Activated T-helper 1 cell treated with anti-CD3 and anti-CD28 coated beads, Interleukin-12 subunit alpha, Interleukin-12 subunit beta, Interleukin-2, Interleukin-4 antibody, amounts not matched to agents 30 ng/mL and 10 ng/mL and 1 ng/mL, durations not matched to agents 14 hours and 24 hours and 36 hours (primary cell): ENCODE measurements at places on chromosomes 12 and 14. TPM values are rescaled to one million over a fixed set of nuclear protein-coding genes. Genes with fewer than 3 reads are reported as not detected.

- DNase-seq, result no peak
Observed at GRCh38 chr14:29740491-29740890, 187.2 kb downstream of the PRKD1 start.

DNA sequence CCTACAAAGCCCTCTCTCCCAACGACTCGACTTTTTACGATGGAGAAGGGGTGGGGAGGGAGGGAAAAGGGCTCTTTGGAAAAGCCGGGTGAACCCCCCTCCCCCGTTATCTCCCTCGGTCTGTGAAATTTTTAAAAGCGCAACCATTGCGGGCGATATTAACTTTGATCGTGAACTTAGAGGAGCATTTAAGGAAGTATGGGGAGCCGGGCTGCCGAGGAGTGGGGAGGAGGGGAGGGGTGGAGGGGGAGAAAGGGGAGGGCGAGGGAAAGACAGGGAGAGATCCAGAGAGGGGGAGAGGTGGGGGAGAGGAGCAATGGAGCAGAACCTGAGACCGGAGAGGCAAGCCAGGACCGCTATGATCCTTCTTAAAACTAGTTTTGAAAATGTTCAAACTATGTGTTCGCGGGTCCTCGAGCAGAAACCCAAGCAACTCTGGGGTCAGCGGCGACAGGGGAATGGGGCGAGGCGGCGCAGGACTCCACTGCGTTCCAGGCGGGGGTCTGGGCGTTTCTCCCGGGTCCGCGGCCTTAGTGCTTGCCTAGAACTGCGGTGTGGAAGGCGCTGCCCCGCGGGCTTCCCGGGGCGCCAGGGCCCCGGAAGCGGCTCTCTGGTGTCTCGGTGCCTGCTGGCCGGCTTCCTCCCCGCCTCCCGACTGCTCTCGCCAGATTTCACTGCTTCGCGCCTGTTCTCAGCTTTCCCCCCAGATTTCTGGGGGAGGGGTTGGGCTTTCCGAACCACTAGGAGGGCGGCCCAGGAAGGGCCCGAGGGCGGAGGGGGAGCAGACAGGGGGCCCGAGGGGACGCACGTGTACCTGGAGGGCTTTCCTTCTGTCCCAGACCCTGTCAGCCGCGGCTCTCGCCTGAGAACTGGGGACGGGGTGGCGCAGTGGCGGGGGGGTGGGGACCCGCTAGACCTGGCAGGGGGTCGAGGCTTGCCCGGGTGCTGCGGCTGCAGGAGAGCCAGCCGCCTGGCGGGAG is at the start of gene HOTAIR:
Gene HOTAIR (minus strand): TSS at position 871 of the 980 bp plus-strand sequence.
- DNase-seq, result no peak

GRCh38 chr12:63917477-63917862 is 73.0 kb downstream of the SRGAP1 start:
- no peak for DNase-seq

DNA sequence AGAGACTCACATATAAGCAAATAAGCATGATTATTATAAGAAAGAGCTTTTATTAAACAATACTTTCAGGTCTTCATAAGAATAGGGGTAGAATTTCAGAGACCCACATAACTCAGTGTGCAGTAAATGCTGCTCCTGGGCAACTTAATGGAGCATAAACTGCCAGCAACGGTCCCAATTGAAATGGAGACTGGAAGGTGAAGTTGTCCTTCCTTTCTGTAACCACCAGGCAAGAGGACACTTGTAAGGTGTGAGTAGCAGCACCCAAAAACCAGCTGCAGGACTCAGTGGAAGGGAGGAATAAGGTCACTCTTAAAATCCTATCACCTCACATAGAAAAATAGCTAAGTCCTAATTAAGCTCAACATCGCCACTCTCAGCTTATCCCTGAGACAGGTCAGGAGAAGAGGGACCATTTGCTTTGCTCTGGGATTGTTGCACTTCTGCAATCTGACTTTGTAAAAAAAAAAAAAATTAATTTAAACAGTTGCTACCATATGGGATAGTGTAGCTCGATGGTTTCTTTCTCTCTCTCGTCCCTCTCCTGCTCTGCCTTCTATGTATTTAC is 22.7 kb upstream of the LTA4H start:
- no peak for DNase-seq

- no peak for DNase-seq
Observed at GRCh38 chr14:101604228-101604934, 43.1 kb downstream of the DIO3 start.

DNA sequence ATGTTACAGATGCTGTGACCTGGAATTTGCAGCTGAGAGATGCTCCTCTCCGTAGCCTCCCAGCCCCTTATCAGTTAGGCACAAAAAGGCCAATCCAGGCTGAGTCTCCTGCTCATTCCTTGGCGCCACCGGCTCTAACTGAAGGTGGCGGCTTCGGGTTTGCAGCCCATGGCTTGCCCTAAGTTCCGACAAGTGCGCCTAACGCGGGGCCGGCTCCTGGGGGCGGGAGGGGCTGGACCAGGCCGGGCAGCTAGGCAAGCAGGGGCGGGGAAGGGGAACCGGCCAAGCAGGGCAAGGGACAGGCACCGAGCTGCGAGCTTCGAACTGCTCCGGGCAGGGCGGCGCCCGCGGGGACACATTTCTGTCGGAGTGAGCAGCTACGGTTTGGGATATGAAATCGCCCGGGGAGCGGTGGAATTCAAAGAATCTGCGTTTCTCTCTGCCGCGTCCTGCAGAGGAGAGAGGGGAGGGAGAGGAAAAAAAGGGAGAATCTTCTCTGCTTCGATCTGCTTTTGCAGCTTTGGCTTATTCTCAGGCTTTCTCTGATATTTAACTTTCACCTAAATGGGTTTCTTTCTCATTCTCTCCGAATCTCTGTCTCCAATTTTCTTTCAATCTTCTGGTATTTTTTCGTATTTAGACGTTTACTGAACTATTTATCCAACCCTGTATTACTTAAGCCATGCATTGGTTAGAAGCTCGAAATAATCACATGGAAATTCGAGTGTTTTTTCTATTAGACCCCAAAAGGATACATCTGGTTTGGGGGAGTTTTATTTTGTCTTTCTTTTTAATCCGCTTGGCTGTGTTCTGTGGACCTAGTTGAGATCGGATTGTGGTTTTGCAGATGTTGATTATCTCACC is 1.6 kb upstream of the HOXC12 start:
- no peak for DNase-seq

DNA sequence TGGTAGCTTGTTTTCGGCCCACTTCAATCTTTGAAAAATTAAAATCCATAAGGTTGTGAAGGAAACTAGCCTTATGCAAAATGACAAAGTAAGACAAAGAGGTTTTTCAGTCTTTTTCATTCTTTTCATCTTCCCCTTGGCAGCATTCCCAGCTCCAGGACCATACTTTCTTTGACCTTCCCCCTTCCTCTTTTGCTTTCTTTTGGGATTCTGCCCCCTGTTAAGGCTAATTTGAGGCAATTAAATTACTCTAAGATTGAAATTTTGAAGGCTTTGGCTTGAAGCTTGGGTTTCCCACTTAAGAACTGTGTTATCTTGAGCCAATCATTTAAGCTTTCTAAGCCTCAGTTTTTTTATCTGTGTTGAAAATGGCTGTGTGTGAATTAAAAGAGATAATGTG is 124.9 kb downstream of the DACT1 start:
- no peak for DNase-seq

GRCh38 chr12:12099102-12099501 is 28.4 kb downstream of the BCL2L14 start:
- no peak for DNase-seq

GRCh38 chr14:36553656-36554260 is 28.7 kb downstream of the NKX2-8 start:
- no peak for DNase-seq

DNA sequence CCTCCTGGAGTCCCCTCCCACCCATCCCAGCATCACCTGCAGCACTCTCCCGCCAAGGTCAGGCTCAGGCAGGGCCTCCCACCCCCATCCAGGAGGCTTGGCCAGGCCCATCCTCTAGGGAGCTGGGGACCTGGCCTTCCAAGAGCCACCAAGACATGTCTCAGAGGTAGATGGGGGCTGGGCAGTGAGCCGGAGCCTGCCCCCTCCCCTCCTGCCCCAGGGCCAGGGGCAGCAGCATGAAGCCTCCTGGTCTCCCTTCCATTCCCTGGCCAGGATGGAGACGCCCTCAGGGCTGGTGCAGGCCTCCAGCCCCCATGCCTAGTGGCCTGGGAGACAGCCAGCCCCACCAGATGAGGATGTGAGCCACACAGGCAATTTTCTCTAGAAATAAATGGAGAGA is 69.3 kb upstream of the C14orf180 start:
- DNase-seq, result no peak

GRCh38 chr14:95155045-95155444 is 2.3 kb downstream of the DICER1 start:
- no peak for DNase-seq

DNA sequence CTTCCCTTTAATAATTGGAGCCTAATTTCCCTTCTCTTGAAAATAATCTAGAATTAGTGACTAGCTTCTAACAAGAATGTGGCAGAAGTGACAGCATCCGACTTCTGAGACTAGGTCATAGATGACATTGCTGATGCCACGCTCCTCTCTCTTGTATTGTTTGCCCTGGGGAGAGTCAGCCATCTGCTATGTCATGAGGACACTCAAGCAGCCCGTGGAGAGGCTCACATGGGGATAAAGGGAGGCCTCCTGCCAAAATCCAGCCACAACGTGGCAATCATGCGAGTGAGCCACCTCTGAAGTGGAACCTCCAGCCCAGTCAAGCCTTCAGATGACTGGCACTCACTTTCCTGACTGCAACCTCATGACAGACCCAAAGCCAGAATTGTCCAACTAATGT is 54.2 kb upstream of the LRRK2 start:
- DNase-seq, result no peak

GRCh38 chr12:54378796-54379397 is 5.6 kb downstream of the ZNF385A start:
- peak; percentile 21 for DNase-seq

- DNase-seq, result no peak
Observed at GRCh38 chr12:54439521-54440255, 20.6 kb upstream of the ITGA5 start.

Gene SRRM4
- not detected in 2 replicates for total RNA-seq

Gene NT5DC3
- total RNA-seq, result 13.2 and 14.2 TPM in 2 replicates

Gene ULK1
- total RNA-seq, result 28.4 TPM in 2 replicates

Gene RPL10L
- not detected in 2 replicates for total RNA-seq

Gene AGAP2
- 31.5 and 33.4 TPM in 2 replicates for total RNA-seq

Gene BHLHE41
- total RNA-seq, result not detected in 2 replicates

Gene GPR162
- 0.29 and 0.32 TPM in 2 replicates for total RNA-seq
